ENCODE measurements at places on chromosomes 4 and X.

DNA sequence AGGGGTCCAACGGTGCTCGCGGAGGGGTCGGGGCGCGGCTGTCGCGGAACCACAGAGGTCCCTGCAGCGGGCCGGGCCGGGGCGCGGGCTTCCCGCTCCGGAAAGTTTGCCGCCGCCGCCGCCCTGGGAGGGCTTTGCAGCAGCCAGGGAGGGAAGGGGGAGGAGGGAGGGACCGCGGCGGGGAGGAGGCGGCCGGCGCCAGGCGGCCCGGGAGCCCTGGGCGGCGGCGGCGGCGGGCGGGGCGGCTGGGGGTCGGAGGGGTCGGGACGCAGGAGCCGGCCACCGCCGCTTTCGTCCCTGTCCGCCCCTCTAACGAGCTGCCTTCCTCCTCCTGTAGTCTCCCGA is 375 bp downstream of the FGFR3 start:
- DNase-seq, result no peak

- no peak for DNase-seq
Observed at GRCh38 chrX:25048178-25048577, 32.4 kb upstream of the ARX start.

DNA sequence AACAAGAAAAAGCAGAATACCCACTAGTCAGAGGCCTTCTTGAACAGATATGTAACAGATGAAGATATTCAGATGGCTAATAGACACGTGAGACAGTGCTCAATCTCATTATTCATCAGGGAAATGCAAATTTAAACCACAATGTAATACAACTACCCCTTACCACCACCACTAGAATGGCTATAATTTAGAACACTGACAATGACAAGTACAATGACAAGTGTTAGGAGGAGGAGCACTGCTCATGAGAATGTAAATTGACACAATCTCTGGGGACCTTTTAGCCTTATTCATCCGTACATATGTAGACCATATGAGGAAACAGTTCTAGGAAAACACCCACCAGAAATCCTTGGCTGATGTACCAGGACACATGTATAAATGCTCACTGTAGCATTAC is 13.1 kb downstream of the ZNF81 start:
- no peak for DNase-seq

DNA sequence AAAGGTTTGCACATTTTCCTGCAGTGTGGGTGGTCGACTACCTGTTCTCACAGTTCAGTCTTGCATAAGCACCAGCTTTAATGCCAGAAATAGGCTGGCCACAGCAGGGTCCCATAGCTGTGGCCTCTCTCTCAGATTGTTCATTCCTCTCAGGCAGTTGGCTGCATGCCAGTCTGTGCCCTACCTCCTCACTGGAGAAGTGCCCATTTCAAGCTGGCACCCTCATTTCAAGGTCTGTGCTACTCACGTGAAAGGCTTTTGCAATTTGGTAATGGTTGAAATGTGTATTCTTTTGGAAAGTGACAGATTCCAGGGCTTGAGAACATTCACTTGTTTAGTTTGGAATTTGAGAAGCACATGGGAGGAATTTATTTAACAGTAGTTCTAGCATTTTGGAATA is 28.9 kb upstream of the MTMR1 start:
- no peak for DNase-seq

- no peak for DNase-seq
Observed at GRCh38 chr4:129037093-129037492, 56.2 kb downstream of the SCLT1 start.
